Fibroblast of lung (primary cell): ENCODE measurements at places on chromosomes 6 and 20. TPM values are rescaled to one million over a fixed set of nuclear protein-coding genes. Genes with fewer than 3 reads are reported as not detected.

- no peak for DNase-seq
Observed at GRCh38 chr6:8829796-8830195, 394.5 kb upstream of the SLC35B3 start.

The CALHM4 gene
- not detected in 2 replicates for total RNA-seq

- no peak for DNase-seq
Observed at GRCh38 chr6:1014431-1014807, 297.5 kb upstream of the FOXQ1 start.

- DNase-seq: peak; percentile 54
Observed at GRCh38 chr6:21846541-21847451, 253.2 kb downstream of the SOX4 start.

GRCh38 chr6:131936156-131936555 is 15.0 kb downstream of the CCN2 start:
- DNase-seq: no peak

- DNase-seq: no peak
Observed at GRCh38 chr6:105495515-105495914, 92.6 kb upstream of the PREP start.

GRCh38 chr6:12289933-12290820 is at the start of gene EDN1:
TSS of gene EDN1 (plus strand) at chr6:12290361. CDS start at chr6:12290630, 269 bp downstream.
- DNase-seq: peak; percentile 71

The NMBR gene
- total RNA-seq: under 0.01 TPM in 1 of 2 replicates, not detected in the other

The TTK gene
- total RNA-seq: 0.51 and 6.1 TPM in 2 replicates

DNA sequence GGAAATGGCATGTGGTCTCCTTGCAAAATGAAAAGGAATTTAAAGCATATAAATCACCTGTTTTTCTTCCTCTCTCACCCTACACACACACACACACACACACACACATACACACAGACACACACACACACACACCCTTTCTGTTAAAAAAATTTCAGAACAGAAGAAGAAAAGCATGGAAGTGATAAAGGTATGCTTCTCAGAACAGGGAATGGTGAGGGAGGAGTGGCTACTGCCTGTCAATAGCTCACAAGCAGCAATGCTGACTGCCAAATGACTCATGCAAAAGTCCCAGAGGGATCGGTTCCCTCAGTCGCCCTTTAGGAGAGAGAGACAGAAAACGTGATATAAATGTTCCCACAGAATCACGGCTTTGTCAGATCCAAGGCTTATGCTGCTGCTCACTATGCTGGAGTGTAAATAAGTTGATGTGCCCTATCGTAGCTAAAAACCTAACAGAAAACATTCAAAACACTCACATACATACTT is 102.6 kb downstream of the IBTK start:
- DNase-seq: peak; percentile 93

The SLC17A3 gene
- not detected in 2 replicates for total RNA-seq

- peak; percentile 50 for DNase-seq
Observed at GRCh38 chr6:134626086-134626485, 308.2 kb upstream of the SGK1 start.

The PPDPF gene
- 39.5 and 58.0 TPM in 2 replicates for total RNA-seq

The PPP1R3D gene
- total RNA-seq: 5.6 and 7.4 TPM in 2 replicates

- peak; percentile 59 for DNase-seq
Observed at GRCh38 chr6:30322527-30323501, 3.9 kb upstream of the TRIM39 start.

DNA sequence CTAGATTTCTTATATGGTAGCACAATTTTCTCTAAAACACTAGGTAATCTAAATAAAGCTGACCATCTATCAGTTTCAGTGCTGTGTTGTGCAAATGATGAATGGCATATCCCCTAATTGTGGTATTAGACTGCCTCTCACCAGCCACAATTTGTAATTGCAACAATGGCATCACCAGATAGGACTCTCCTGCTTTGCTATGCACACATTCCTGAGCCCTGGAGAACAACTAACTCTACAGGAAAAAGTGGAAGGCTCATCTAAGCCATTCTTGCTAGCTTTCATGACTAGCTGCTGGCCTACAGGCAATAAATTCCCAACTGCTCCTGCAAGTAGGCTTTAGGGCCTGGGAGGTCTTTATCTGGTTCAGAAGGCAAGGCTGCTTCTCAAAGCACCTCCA is 974.1 kb downstream of the EYS start:
- peak; percentile 19 for DNase-seq

- no peak for DNase-seq
Observed at GRCh38 chr6:6577735-6578134, 10.8 kb upstream of the LY86 start.

The FRK gene
- total RNA-seq: 0.33 and 0.77 TPM in 2 replicates

The SALL4 gene
- total RNA-seq: 0.51 and 1.5 TPM in 2 replicates

- DNase-seq: peak; percentile 65
Observed at GRCh38 chr20:56689852-56690485, 60.9 kb downstream of the TFAP2C start.

The SERINC1 gene
- 241 and 363 TPM in 2 replicates for total RNA-seq
